ENCODE measurements at places on chromosomes 11 and 22.
A peak's percentile ranks its signal among the peaks of the same experiment; 100 is the strongest.

- no peak for DNase-seq
- H3K27ac ChIP-seq = no peak overlapping the region
- no peaks in the 10 kb centered on the region for H3K27me3 ChIP-seq
- no peak overlapping the region for H3K4me3 ChIP-seq
- no peaks in the 10 kb centered on the region for H3K36me3 ChIP-seq
Observed at GRCh38 chr11:84580428-84580827, 1046.7 kb downstream of the DLG2 start.

DNA sequence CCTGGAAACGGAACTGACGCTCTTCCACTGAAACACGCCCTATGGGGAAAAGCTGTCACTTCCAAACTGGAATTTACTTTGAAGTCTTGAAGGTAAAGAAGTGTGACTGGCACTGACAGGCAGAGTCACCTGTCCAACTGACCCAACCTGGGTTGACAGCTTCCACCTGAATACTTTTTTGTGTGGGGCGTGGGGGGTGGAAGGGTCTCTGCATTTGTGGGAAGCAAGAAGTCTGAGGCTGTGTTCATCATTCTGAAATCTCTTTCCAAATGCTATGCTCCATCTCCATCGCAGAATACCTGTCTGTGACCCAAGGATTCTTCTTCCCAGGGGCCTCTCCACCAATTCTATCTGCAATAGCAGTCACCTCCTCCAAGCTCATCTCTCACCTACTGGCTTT, 7.8 kb downstream of the IFT27 start:
- peaks cover 2% of the 10 kb centered on the region for H3K4me1 ChIP-seq
- no peaks in the 10 kb centered on the region for H3K27me3 ChIP-seq
- no peak overlapping the region for H3K27ac ChIP-seq

- peaks cover 15% of the 10 kb centered on the region for H3K4me1 ChIP-seq
- H3K27ac ChIP-seq = no peak overlapping the region
Observed at GRCh38 chr11:6604081-6604626, 580 bp downstream of the ILK start.

GRCh38 chr11:111448831-111449557, 63.2 kb downstream of the BTG4 start:
- DNase-seq = no peak
- no peaks in the 10 kb centered on the region for H3K27me3 ChIP-seq
- no peaks in the 10 kb centered on the region for H3K36me3 ChIP-seq
- H3K27ac ChIP-seq = no peak overlapping the region

DNA sequence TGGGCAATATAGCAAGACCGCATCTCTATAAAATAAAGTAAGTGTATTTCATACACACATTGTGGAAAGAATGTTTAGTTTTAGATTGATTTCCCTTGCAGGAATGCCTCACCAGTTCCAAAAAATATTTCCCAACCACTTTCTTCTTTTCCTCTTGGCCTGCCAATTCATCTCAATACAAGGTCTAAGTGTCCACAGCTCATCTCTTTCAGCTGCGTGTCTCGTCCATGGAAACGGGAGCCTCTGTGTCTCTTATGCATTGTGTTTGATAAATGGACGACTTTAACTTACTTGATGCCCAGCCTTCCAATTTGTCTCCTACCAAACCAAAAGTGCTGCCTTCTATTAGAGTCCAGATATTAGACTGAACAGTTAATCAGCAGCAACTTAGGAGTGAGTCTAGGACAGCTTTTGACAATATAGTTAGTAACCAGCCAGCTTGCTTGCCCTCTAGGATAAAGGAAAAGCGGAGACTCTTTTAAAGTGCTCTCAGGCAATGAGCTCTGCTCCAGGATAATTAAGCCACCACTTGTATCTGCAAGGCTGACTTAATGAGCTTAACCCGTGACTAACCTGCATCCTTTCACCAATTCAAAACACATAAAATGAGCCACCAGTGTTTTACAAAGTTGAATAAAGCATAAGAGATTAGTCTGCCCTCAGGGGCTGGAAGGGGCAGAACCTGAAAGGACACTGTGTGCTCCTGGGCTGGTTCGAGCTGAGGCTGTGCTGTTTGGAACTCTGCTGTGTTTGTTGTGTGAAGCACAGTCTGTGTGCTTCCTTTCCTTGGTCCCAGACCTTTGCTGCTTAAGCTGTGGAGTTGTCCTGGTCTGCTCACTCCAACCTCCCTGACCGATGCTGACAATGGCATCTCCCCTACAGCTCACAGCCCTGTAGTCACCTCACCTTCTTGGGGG, 27.5 kb downstream of the FBXO7 start:
- peaks cover 27% of the 10 kb centered on the region for H3K36me3 ChIP-seq
- no peak overlapping the region for H3K27ac ChIP-seq
- H3K4me1 ChIP-seq = no peaks in the 10 kb centered on the region
- no peak for DNase-seq
- no peaks in the 10 kb centered on the region for H3K27me3 ChIP-seq
- no peak overlapping the region for H3K4me3 ChIP-seq

- no peaks in the 10 kb centered on the region for H3K36me3 ChIP-seq
- DNase-seq = no peak
- H3K27ac ChIP-seq = no peak overlapping the region
- H3K4me3 ChIP-seq = no peak overlapping the region
Observed at GRCh38 chr11:4891996-4892640, 10.4 kb downstream of the OR51T1 start.

DNA sequence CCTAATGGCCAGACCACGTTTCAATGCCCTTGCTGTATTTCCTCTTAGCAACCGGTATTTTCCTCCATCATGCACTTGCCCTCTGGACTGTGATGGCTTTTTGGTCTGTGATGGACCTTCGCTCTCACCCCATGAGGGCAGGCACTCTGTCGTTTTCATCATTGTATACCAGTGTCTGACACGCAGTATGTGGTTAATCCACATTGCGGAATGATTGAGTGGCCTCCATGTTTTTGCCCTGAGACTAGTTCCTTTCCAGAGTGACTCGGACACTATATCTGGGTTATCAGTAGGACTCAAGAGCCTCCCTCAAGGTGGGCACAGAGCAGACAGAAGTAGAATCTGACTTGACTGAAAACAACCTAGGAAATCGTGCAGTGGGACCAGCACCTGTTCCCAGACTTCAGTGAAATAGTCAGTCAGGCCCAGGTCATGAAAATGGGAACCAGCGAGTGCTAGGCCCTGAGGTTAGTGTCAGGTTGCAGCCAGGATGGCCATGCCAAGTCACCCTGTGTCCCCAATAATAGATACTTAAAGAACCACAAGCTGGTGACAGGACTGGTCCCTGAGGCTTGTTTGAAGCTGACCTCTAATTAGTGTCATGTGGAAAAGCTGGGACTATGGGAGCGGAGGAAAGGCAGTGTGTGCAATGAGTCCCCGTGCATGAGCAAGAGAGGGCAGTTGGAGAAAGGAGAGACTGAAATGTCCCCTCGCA, 464.7 kb downstream of the INSC start:
- H3K4me1 ChIP-seq = no peaks in the 10 kb centered on the region
- H3K4me3 ChIP-seq = no peak overlapping the region
- no peak for DNase-seq
- H3K27ac ChIP-seq = no peak overlapping the region
- H3K27me3 ChIP-seq = no peaks in the 10 kb centered on the region
- no peaks in the 10 kb centered on the region for H3K36me3 ChIP-seq

DNA sequence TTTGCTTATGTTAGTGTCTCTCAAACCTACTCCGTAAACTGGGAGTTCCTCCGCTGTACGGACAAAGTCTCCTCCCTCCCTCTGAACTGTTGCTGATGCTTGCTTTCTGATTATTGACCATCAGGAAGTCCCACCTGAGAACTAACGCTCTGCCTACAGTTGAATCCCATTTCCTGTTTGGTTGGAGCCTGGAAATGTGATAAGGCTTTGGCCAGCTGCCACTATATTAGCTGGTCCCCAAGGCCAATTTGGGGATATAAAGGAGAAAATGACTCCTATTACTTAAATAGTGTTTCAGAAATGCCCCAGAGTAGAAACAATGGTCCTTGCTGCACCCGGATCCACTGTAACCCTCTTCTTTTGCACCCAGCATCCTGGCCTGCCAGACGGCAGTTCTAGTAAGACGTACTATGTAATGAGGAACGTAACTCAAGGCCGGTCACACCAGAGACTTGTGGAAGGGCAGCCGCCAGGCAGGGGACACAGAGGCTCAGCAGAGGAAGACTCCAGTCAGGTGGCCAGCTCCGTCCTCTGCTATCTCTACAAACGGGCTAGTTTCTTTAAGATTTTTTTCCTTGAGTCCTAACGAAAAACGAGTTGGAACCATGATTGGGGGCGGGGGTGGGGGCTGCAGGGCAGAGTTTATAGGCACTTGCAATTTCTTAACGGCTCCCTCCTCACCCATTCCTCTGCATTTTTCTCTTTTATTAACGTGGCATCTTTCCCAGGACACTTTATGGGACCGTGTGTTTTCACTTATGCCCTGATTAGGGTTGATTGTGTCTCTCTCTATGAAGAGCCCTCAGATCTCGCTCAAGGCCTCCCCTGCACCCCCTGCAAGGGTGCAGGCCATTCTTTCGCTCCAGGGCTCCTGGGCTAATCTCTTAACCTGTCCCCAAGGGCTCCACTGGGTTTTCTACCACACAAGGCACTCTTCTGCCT, 72.8 kb upstream of the CDON start:
- H3K27me3 ChIP-seq = peaks cover 18% of the 10 kb centered on the region
- no peak for DNase-seq
- no peak overlapping the region for H3K4me3 ChIP-seq
- no peak overlapping the region for H3K27ac ChIP-seq
- no peaks in the 10 kb centered on the region for H3K36me3 ChIP-seq

DNA sequence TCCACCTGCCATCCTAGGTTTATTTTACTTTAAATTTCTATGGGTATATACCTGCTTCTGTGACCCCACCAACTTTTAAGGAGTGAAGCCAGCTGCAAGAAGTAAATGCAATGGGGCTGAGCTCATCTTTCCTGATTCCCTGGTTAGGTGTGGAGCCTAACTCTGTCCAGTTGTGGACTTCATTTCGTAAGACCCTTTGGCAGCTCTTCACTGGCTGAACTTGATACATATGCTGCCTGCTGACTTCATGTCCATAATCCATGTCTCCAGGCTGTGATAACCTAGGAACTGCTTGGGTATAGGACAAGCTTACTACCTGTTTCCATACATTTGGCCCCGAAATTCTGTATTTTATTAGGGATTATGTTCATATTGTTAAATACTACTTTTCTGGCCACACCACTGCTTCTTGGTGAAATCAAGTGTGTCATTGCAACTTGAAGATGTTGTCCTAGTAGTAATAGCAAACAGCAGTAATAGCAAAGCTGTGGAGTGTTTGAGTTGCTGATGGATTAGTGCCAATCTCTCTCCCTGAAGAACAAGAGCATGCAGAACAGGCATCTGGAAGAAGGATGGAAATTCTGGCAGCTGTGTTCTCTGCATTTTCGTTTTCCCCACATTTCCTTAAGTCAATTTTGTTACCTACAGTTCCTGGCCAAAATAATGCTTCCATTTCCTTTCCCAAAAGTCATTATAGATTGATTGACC, 31.2 kb downstream of the LDLRAD3 start:
- peaks cover 4% of the 10 kb centered on the region for H3K27me3 ChIP-seq
- no peaks in the 10 kb centered on the region for H3K36me3 ChIP-seq
- peaks cover 2% of the 10 kb centered on the region for H3K4me1 ChIP-seq
- no peak for DNase-seq
- H3K4me3 ChIP-seq = no peak overlapping the region

DNA sequence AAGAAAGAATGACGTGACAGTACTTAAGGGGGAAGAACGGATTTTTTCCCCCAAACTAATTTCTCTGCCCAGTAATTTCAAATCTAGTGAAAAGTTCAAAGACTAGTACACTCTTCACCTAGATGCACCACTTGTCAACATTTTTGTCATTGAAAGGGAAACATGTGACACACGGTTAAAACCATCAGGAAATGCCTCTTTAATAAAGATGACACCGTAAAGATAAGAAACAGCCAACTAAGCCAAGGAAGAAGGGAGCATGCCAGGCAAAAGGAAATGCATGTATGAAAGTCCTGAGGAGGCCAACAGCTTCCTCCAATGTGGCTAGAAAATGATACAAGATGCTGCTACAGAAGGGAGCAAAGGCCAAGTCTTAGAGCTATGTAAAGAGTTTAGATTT, 49.4 kb downstream of the RSF1 start:
- H3K4me1 ChIP-seq = peaks cover 36% of the 10 kb centered on the region
- peak overlapping the region; percentile 1 for H3K27ac ChIP-seq
- no peak for DNase-seq
- H3K36me3 ChIP-seq = peaks cover 2% of the 10 kb centered on the region
- no peak overlapping the region for H3K4me3 ChIP-seq
- no peaks in the 10 kb centered on the region for H3K27me3 ChIP-seq

- H3K36me3 ChIP-seq = peaks cover 68% of the 10 kb centered on the region
- H3K4me1 ChIP-seq = peaks cover 55% of the 10 kb centered on the region
- peak; percentile 67 for DNase-seq
Observed at GRCh38 chr11:62665599-62666258, 617 bp downstream of the CSKMT start.

DNA sequence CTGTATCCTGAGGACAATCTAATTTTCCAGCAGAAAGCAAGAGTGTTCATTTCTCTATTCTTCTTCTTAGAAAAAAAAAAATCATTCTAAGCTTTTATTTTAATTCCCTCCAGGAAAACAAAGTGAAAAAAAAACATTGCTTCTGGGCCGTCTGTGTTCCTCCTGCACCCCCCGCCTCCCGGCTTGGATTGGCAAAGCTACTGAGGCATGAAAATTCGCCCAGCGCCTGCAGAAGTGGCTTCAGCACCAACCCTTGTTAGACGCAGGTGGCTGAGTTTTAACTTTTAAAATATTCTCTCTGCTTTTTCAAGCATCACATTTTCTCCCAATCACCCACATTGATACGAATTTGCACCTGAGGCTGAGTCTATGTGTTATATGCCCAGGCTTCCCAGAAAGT, 401.6 kb downstream of the BRD1 start:
- H3K4me3 ChIP-seq = no peak overlapping the region
- no peak overlapping the region for H3K27ac ChIP-seq
- no peaks in the 10 kb centered on the region for H3K36me3 ChIP-seq
- H3K4me1 ChIP-seq = no peaks in the 10 kb centered on the region
- H3K27me3 ChIP-seq = peaks cover 10% of the 10 kb centered on the region
- DNase-seq = no peak

DNA sequence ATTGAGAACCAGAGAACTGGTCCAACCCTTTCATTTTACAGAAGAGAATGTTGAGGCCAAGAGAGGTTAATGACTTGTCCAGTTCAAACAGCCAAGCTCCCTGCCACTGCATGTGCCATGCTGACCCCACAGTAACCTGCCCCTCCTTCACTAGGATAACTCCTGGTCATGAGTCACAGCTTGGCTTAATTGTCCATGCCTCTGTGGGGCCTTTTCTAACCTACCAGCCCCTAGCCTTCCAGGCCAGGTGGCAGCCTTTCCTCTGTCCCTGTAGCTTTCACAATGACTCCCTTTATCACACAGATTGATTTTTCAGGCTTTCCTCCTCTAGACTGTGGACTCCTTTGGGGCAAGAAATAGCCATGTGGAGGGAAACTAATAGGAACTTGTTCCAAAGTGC, 97.2 kb downstream of the PIWIL4 start:
- no peaks in the 10 kb centered on the region for H3K36me3 ChIP-seq
- no peak overlapping the region for H3K4me3 ChIP-seq
- no peak for DNase-seq
- H3K4me1 ChIP-seq = no peaks in the 10 kb centered on the region
- no peak overlapping the region for H3K27ac ChIP-seq
- H3K27me3 ChIP-seq = peaks cover 6% of the 10 kb centered on the region

All from activated naive CD8-positive, alpha-beta T cell treated with anti-CD3 and anti-CD28 coated beads, Interleukin-2, amount 50 U/mL, for 24 hours (primary cell).